ENCODE measurements at places on chromosomes 2 and 18.

GRCh38 chr18:48889981-48890762, 60.6 kb downstream of the SMAD7 start:
- DNase-seq: no peak

GRCh38 chr2:76316691-76317090, 606.0 kb upstream of the GCFC2 start:
- DNase-seq: no peak

- no peak for DNase-seq
Measured at GRCh38 chr18:29218091-29218490, 1041.2 kb upstream of the CDH2 start.

- no peak for DNase-seq
Measured at GRCh38 chr2:7419814-7420311, 502.7 kb downstream of the RNF144A start.
